ENCODE measurements at places on chromosomes 5 and 9.

DNA sequence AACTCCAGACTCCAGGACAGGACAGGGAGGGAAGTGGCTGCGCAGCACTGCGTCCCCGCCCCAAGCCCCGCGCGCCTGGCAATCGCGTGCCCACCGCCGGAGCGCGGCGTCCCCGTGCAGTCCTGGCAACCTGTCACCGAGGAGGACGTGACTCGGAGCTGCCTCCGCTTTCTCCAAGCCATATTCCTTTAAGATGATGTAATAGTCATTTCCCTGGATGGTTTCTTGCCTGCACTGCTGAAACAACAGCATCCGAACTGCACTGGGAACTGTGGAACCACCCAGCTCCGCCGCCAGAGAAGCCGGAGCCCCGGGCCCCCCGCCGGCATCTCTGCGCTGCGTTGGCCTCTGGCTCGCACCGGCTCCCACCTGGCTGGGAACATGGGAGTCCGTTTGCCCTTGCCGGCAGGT lies 34.5 kb downstream of the KCTD16 start:
- no peak for DNase-seq

- no peak for DNase-seq
Observed at GRCh38 chr5:75567710-75568109, 43.5 kb upstream of the ANKDD1B start.

DNA sequence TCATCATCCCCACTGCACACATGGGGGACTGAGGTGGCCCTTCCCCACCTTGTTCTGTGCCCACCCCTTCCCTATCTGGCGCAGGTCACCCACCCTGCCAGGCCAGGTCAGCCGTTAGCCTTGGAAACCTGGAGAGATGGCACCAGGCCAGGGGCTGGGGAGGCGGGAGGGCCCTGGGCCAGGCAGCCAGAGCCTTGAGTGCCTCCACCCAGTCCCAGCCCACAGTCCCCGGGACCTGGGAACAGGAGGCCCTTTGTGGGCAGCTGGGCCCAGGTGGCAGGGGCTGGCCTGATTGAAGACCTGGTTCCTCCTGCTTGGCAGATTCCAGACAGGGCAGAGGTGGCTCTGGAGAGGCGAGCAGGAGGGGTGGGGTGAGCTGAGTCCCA lies 70.6 kb downstream of the LRSAM1 start:
- DNase-seq, result no peak

- no peak for DNase-seq
Observed at GRCh38 chr5:15844253-15844652, 335.3 kb downstream of the MARCHF11 start.

- DNase-seq, result no peak
Observed at GRCh38 chr5:177023303-177023664, 788 bp downstream of the ZNF346 start.

- DNase-seq, result no peak
Observed at GRCh38 chr9:81824802-81825730, 103.2 kb upstream of the SPATA31D4 start.
